Bronchial epithelial cell (primary cell): ENCODE measurements at places on chromosomes 11 and 22. TPM values are rescaled to one million over a fixed set of nuclear protein-coding genes. Genes with fewer than 3 reads are reported as not detected.

The PRODH gene
- total RNA-seq = 5.0 and 52.6 TPM in 2 replicates

The TBX1 gene
- 5.4 and 12.9 TPM in 2 replicates for total RNA-seq

The SCGB1C1 gene
- total RNA-seq = not detected in 2 replicates

The APOL5 gene
- not detected in 2 replicates for total RNA-seq

The GAL3ST3 gene
- total RNA-seq = not detected in 2 replicates

The SAA2 gene
- total RNA-seq = 1.9 TPM in 1 of 2 replicates, not detected in the other

The CELSR1 gene
- 39.0 and 60.0 TPM in 2 replicates for total RNA-seq
